DND-41 (cell line): ENCODE measurements at places on chromosomes 2 and 18.

DNA sequence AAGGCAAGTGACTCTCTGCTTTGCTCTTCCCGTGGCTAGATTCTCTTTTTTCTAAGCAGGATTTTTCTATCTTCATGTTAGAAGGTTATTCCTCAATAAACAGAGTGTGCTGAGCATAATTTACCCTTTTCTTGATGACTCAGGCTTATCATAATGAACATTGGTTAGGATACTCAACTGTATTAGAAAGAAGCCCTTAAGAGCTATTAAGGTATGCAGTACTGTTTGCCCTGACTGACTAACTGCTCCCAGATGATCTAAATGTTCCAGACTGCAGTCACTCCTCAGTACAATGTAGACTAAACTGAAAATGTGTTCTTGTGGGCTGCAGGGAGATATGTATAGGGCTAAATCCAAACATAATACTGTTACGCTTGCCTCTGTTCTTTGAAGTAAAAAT lies 687.8 kb downstream of the NUP35 start:
- DNase-seq, result no peak

DNA sequence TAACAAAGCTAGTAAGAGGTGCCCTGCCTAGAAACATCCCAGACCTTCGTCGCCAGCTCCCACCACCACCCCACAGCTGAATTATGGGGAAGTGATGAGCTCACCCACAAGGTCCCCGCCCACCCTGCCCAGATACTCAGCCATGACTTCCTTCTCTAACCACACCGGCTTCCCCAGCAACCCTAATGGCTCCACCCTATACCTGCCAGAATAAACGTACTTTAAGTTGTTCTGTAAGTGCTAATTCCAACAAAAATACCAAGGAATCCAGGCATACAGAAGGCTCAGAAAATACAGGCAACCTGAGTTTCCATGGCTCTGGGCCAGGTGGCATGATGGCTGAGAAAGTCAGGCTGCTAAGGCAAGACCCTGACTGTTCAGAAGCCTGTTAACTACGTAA lies 39.1 kb downstream of the TMEM163 start:
- peak; percentile 62 for DNase-seq

DNA sequence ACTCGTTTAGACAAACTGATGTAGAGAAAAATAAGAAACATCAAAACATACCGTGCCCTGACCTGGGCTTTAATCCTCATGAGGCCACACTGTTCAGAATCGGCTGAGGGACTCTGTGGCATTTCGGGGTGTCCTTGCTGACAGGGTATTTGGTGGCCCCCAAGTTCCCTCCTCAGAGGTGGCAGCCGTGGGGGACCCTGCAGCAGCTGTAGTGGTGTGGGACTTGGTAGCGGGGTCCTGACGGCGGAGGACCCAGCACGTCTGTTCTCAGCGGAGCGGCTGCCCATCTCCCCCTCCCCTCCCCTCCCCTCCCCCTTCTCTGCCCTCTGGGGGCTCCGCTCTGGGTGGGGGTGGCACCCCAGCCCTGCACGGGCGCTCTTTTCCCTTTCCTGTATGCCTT lies 18.4 kb downstream of the KCNG2 start:
- no peak for DNase-seq

DNA sequence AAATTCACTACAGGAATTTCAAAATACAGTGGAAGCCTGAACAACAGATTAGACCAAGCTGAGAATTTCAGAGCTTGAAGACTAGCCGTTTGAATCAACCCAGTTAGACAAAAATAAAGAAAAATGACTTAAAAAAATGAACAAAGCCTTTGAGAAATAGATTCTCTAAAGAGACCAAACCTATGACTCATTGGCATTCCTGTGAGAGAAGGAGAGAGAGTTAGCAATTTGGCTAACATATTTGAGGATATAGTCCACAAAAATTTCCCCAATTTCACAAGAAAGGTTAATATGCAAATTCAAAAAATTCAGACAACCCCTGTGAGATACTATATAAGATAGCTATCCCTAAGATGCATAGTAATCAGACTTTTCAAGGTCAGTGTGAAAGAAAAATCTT lies 78.0 kb downstream of the MYO3B start:
- no peak for DNase-seq

DNA sequence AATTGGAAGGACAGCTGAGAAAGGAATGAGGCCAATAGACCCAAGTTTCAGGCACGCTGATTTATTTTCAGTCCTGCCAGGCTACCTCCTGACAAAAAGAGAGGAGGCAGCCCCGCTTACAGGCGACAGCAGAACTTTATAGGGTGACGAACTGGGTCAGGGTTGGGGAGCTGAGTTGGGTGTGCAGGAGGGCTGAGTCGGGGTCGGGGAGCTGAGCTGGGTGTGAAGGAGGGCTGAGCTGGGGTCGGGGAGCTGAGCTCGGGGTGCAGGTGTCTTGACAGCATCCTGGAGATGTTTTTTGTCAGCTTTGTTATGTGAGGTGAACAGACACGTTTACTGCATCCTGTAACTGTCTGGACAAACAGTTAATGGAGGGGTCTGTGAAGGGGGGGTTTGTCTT lies 342.2 kb downstream of the ADCYAP1 start:
- DNase-seq, result no peak

GRCh38 chr2:168607992-168608391 lies 151.9 kb downstream of the CERS6 start:
- no peak for DNase-seq
